ENCODE measurements at places on chromosomes 1 and 21.

DNA sequence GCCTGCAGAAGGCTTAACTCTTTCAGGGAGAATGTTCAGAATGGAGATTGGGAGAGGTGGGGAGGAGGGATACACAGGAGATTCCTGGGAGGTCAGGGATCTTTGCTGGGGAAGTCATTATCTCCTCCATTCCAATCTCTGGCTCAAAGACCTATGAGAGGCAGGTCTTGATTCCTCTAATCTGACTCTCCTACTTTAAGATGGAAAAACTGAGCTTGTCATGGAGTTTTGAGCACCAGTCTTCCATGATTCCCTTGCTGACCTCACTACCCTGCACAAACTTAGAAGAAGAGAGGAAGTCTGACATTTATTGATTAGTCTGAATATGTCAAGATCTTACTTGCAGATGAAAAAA lies 41.5 kb upstream of the SYNC start:
- no peak for DNase-seq

DNA sequence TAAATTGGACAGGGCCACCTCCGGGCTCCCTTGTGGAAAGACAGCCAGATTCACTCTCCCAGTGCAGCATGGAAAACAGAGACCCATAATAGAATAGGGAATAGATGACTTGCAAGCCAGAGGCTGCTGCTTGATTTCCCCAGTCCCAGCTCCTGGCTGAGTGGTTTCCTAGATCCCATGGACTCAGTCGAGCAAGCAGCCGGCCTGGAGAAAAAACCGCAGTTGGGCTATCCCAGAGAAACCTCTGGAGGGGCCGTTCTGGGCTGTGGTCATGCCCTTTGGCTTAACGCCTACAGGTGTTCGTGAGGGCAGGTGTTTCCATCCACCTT lies 61.7 kb downstream of the ELK4 start:
- DNase-seq, result no peak

- DNase-seq, result no peak
Observed at GRCh38 chr1:149940427-149940826, 3.7 kb upstream of the MTMR11 start.

GRCh38 chr1:48329486-48329885 lies 107.0 kb downstream of the SLC5A9 start:
- DNase-seq, result no peak

DNA sequence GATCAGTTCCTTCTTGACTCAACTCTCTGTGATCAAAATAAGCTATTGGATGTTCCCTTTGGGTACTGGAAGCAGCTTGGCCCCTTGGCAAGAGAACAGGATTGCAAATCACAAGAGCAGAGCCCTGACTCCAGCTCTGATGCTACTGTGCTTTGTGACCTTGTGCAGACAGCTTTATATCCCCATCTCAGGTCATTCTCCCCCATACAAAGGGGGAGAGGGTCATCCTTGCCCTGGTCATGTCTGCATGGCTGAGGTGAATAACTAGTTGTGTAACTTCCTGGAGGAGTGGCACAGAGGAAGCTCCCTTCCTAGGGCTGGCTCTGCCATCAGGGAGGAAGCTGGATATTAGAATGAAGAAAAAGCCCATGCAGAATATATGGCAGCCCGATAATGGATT lies 142.9 kb downstream of the DHRS3 start:
- no peak for DNase-seq

DNA sequence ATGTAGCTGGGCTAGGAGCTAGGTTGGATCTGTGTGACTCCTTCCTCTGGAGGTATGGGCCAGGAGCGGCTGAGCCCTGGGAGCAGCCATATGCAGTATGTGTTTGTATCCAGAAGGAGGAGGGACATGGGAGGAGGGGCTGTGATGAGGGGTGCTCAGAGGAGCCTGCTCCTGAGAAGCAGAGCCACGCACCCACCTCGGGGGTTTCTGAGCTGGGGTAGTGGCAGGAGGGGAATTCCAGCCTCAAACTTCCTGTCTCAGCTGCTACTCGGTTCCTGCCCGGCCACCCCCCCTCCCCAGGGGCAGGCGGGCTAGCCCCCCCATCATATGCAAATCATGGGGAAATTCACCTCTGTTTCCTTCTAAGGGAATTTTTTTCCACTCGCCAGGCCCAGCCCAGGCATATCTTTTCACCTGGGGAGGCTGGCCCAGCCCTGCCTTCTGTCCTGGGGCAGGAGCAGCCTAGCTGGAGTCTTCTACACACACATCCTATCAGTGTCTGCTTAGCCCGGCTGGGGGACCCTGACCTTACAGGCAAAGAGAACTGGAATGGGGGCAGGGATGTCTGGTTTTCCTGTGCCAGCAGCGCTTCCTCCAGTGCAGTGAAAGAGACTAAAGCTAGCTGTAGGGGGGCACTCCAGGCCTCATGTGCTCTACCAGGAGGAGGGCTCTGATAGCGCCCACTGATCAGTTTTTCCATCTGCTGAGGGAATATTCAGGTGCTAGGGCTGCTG lies 3.0 kb downstream of the ZC3H12A start:
- no peak for DNase-seq

DNA sequence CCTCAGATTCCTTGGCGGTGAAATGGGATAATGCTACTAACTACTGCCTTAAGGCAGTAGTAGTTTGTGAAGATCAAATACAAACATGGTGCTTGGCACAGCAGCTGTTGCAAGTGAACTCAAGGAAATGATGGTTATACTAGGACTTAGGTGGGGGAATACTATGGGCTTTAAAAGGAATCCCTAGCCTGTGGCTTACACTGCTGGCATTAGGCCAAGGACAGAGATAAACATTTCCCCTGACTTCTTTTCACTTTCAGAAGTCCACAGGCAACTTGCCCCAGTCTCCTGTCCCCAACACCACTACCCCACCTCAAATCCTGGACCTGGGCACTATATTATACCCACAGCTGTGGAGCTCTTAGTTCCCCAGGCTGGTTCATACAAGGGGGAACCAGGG lies 13.1 kb upstream of the VAMP4 start:
- no peak for DNase-seq

DNA sequence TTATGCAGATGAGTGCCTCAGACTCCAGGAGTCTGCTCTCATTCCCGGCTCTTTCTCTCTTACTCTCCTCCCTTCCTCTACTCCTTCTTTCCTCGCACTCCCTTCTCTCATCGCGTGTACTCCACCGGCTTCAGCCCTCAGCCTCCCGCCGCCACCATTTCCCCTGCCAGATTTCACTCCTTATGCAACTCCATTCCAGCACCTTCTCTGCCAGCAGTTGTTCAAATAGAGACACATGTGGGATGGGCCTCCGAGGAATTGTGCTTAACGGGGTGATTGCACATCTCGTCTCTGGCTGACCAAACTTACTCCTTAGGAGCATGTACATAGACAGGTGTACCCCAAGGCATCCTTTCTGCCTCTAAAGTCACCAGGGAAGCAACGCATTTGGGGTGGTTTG lies 2.1 kb downstream of the CNTN2 start:
- no peak for DNase-seq

- no peak for DNase-seq
Observed at GRCh38 chr1:221663321-221663720, 78.6 kb downstream of the DUSP10 start.

DNA sequence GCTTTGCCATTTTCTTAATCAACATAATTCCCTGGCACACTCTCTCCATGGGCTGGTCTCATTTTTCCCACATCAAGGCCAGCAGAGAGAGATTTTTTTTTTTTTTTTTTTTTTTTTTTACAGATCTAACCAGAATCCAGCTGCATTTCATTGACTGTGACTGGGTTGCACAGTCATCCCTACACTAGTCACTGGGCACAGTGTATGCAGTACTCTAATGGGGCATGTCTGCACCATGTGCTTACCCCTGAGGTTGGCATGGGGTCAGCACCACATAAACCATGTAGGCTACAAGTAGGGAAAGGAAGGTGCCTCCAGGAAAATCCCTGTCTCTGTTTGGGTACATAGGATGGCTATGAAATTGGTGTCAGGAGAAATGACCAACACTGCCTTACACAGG lies 64.1 kb upstream of the LRP8 start:
- DNase-seq, result no peak

- DNase-seq, result no peak
Observed at GRCh38 chr21:21818898-21819297, 820.7 kb downstream of the NCAM2 start.

DNA sequence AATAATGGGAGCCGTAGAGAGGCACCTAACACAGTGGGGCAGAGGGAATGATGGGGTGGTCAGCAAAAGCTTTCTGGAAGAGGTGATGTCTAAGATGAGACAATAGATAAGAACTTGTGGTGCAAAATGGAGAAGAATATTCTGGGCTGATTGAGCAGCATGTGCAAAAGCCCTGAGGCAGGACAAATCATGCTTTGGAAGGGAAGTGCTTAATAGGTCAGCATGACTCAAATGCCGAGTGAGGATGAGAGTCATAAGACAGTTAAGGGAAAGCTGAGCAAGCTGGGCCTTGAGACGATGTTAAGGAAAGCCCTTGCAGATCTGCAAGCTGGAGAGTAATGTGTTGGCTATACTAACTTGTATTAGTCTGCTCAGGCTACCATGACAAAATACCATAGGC lies 37.3 kb upstream of the ASB17 start:
- DNase-seq, result no peak
